Ovary (tissue), 10 donors: ENCODE measurements at places on chromosomes 7 and 10.

DNA sequence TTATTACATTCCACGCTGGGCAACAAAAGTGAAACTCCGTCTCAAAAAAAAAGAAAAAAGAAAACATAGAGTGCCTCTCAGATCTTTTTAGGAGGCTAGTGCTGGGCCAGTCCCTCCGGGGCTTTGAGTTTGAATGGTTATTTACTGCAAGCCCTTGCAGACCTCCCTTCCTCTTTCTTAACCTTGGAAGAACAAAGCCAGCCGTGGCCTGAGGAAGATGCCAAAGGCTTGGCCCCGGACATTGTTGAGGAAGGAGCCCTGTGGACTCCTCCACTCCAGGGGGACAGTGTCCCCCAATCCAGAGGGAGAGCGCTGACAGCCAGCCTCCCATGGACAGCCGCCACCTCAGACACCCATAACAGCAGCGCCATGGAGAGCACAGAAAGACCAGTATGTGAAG is 5.0 kb downstream of the TSPAN33 start:
- H3K36me3 ChIP-seq, result no peaks in the 10 kb centered on the region
- H3K4me1 ChIP-seq, result peaks cover 20% of the 10 kb centered on the region
- H3K27me3 ChIP-seq, result no peaks in the 10 kb centered on the region
- no peak overlapping the region for H3K27ac ChIP-seq
- DNase-seq, result no peak

- no peak for DNase-seq
- H3K27ac ChIP-seq, result no peak overlapping the region
- H3K4me1 ChIP-seq, result no peaks in the 10 kb centered on the region
- no peaks in the 10 kb centered on the region for H3K27me3 ChIP-seq
Measured at GRCh38 chr7:156368053-156368843, 272.3 kb upstream of the RNF32 start.

DNA sequence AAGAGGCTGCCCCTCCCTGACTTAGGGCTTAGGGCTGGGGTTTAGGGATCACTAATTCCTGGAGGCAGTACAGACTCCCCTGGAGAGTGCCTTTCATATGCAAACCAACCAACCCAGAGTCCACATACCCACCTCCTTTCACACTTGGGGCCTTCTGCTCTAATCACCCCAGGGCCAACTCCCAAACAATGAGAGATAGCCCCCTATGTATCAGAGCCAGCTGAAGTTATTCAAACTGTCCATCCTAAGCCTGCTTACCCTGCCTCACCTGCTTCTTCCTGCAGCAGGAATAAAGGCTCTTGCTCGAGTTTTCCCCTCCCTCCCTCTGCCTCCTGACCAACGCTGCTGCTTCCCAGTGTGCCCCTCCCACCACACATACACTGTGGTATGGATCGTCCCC is 51.8 kb upstream of the SLC35G1 start:
- no peak for DNase-seq
- H3K4me3 ChIP-seq, result no peak overlapping the region
- no peaks in the 10 kb centered on the region for H3K4me1 ChIP-seq
- H3K36me3 ChIP-seq, result no peaks in the 10 kb centered on the region
- H3K27ac ChIP-seq, result no peak overlapping the region

DNA sequence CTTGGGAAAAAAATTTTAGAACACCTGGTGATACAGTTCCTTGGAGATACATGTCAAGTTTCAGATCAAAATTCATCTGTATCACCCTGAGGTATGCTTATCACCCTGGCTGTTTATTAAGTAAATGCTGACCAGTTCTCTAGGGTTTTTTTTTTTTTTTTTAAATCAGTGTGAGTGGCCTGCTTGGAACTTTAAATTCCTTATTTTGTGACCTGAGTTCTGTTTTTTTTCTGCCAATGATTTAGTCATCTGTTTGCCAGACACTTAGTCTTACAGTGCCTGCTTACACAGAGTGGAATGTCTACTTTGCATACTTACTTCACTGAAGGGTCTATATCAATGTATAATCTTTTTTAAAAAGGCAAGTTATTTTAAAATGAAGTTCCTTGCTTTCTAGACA is 1.8 kb downstream of the TSPAN13 start:
- H3K27ac ChIP-seq, result no peak overlapping the region
- no peak overlapping the region for H3K4me3 ChIP-seq
- H3K4me1 ChIP-seq, result peaks cover 4% of the 10 kb centered on the region
- no peak for DNase-seq
- H3K36me3 ChIP-seq, result no peaks in the 10 kb centered on the region

DNA sequence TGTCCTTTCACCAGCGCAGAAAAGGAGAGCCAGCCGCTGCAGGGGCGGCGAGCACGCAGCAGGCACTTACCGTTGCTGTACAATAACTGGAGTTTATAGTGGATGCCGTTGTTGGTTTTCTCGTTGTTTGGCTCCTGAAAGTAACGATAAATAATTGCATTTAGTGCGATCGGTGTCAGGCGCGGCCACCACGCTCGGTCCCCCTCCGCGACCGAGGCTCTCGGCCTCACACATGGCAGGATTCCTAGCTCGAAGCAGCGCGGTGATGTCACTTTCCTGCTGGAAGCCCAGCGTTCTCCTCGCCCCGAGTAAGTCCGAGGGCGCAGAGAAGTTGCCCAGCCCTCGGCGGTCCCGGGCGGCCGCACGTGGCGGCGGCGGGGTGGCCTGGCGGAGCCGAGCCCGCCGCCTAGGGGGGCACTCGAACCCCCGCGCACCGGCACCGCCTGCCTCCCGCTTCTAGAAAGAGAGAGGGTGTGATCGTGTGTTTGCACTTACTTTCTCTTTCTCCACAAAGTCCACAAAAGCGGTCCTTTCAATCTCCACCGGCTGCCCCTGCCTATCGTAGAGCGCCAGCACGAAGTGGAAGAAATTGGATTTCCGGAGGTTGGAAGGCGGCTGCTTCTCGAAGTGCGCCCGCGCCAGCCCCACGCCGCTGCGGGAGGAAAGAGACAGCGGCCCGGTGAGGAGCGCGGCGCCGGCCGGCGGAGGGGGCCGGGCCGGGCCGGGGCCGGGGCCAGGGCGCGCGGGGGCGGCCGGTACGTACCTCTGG is 1.0 kb downstream of the EBF3 start:
- H3K27ac ChIP-seq, result no peak overlapping the region
- peaks cover 12% of the 10 kb centered on the region for H3K4me1 ChIP-seq
- DNase-seq, result no peak
- H3K4me3 ChIP-seq, result peak overlapping the region; percentile 26

DNA sequence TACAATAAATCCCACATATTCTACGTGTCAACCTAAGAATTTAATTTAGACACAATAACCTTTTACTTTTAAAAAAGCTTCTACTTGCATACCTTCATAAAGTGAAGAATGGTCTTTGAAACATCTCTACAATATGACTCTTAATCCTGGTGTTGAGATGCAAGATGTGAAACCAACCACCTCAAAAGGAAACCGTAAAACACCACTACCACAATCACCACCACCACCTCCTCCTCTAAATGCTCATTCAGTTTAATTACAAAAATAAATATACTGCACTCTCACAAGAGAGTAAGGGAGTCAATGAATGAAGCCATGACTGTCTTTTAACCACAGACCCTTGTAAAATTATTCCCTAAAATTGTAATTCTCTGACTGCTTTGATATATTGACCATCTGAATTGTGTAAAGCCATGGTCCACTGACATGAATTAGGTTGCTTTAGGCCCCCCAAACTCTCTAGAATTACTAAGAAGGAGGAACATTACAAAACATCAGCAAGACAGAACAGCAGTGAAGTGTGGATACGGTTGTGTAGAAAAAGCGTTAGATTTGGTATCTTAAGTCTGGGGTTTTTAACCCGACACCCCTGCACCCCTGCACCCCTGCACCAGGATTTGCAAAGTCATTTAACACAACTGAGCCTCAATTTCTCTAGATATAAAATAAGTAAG is 171.4 kb downstream of the SFMBT2 start:
- H3K36me3 ChIP-seq, result no peaks in the 10 kb centered on the region
- no peak overlapping the region for H3K27ac ChIP-seq
- no peak overlapping the region for H3K4me3 ChIP-seq
- no peak for DNase-seq
- H3K27me3 ChIP-seq, result no peaks in the 10 kb centered on the region

- no peak overlapping the region for H3K27ac ChIP-seq
- no peak overlapping the region for H3K4me3 ChIP-seq
- no peaks in the 10 kb centered on the region for H3K4me1 ChIP-seq
- H3K36me3 ChIP-seq, result no peaks in the 10 kb centered on the region
Measured at GRCh38 chr7:81110673-81111072, 191.8 kb upstream of the SEMA3C start.

DNA sequence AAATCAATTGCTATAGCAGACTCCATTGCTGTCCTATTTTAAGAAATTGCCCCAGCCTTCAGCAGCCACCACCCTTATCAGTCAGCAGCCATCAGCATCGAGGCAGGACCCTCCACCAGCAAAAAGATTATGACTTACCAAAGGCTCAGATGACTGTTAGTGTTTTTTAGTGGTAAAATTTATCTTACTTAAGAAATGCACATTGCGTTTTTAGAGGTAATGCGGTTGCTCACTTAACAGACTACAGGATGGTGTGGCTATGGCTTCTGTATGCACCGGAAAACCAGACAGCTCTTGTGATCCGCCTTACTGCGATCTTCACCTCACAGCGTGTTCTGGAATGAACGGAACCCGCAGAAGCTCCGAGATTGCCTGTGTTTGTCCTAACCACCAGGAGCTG is 58.1 kb downstream of the WDR37 start:
- DNase-seq, result no peak
- H3K4me3 ChIP-seq, result no peak overlapping the region
- H3K27me3 ChIP-seq, result no peaks in the 10 kb centered on the region
- H3K36me3 ChIP-seq, result no peaks in the 10 kb centered on the region
- no peak overlapping the region for H3K27ac ChIP-seq
- no peaks in the 10 kb centered on the region for H3K4me1 ChIP-seq

DNA sequence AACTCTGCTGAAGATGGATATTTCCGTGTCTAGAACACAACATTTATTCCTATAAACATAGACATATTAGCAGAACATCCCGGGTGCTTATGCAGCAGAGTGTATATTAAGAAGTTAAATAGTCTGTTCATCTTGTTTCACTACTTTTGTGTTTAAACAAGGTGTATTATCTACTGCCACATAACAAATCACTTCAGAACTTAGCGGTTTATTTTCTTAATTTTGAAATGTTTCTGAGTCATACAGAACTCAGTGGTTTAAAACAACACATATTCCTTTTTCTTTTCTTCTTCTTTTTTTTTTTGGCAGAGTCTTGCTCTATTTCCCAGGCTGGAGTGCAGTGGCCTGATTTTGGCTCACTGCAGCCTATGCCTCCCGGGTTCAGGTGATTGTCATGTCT is 25.8 kb downstream of the DENND10 start:
- no peak overlapping the region for H3K27ac ChIP-seq
- H3K4me1 ChIP-seq, result no peaks in the 10 kb centered on the region

DNA sequence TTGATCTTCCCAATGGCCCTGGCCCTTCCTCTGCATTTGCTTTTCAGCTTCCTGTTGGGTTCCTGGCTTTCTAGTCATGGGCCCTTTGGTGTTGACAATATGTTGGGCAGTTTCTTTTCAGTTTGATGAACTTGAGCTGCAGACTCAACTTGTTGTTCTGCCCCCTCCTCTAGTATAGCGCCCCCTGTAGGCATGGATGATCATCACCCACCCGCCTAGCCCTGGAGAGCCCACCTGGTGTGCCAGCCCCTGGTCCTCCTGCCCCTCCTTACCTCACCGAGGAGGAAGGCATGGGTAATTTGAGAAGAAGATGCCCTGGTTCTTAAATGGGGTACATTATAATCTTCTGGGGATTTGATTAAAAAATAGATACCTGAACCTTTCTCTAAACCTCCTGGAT is 271.2 kb downstream of the SNX10 start:
- H3K4me3 ChIP-seq, result no peak overlapping the region
- DNase-seq, result no peak

- H3K27ac ChIP-seq, result no peak overlapping the region
- H3K4me3 ChIP-seq, result no peak overlapping the region
- no peaks in the 10 kb centered on the region for H3K36me3 ChIP-seq
Measured at GRCh38 chr7:6175645-6176044, 96.8 kb downstream of the CYTH3 start.

DNA sequence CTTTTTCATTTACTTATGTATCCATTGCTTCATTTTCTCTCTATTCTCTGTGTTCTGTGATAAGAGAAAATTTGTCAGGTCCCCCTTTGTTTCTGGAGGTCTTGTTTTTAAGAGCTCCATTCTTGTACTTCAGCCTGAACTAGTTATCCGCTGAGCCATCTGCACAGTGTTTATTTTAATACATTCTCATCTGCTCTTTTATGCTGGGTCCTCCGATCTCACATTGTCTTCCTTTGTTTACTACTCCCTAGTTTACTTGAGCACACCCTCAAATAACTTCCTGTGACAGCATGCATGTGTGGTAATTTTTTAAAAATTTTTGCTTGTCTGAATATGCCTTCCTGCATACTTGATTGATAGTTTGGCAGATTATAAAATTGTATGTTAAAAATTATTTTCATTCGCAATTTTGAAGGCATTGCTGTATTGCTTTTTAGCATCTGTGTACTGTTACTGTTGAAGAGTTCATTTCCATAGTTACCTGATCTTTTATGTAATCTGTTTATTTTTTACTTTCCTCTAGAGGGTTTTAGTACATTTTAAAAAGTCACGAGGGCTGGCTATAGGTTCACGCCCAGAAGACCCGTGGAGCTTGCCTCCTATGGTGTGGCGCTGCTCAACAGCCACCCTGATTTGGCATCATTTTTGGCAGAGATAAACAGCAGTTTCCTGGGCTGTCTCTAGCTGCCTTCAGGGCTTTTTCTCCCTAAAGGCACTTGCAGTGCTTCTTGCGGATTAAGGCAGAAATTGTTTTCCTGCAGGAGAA is 31.9 kb downstream of the RSBN1L start:
- H3K27ac ChIP-seq, result no peak overlapping the region
- peaks cover 9% of the 10 kb centered on the region for H3K4me1 ChIP-seq
- no peaks in the 10 kb centered on the region for H3K36me3 ChIP-seq
- DNase-seq, result no peak
- no peaks in the 10 kb centered on the region for H3K27me3 ChIP-seq
